ENCODE measurements at places on chromosomes 3 and 15.

GRCh38 chr15:70339571-70340493, 242.1 kb upstream of the TLE3 start:
- DNase-seq = no peak

DNA sequence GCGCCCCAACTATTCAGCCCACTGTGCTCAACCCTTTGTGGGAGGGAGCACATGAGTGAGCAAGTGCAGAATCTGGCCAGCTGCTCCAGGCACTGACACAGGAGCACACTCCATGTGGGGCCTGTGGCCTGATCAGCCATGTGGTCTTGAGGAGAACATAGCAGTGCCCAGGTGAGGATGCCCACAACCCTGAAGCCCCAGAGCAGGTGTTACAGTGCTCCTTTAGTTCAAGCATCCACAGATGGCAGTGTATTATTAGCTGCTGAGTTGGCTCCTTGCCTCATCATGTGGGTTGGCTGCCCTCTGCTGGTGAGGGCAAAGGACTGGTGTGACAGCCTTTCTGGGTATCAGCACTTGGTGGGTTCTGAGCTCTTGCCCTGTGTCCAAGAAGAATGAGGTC, 1588.2 kb downstream of the SI start:
- DNase-seq = no peak

DNA sequence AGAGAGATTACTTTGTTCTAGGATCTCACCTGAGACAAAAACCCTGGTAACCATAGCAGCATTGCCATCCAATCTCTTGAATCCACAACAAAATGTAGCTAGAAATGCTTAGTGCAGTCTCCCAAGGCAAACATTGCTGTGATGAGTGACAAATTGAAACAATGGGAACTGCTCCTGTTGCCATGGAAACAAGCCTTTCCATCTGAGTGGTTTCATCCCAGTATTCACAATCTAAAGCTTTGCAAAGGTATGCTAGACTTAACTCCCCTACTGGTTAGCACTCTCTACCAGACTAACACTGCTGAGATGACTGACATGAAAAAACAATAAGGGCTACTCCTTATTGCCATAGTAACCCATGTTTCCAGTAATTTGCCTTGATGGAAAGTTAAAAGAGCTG, 172.6 kb upstream of the CNTN3 start:
- no peak for DNase-seq

GRCh38 chr3:123155471-123156011, 46.2 kb upstream of the SEC22A start:
- DNase-seq = no peak

DNA sequence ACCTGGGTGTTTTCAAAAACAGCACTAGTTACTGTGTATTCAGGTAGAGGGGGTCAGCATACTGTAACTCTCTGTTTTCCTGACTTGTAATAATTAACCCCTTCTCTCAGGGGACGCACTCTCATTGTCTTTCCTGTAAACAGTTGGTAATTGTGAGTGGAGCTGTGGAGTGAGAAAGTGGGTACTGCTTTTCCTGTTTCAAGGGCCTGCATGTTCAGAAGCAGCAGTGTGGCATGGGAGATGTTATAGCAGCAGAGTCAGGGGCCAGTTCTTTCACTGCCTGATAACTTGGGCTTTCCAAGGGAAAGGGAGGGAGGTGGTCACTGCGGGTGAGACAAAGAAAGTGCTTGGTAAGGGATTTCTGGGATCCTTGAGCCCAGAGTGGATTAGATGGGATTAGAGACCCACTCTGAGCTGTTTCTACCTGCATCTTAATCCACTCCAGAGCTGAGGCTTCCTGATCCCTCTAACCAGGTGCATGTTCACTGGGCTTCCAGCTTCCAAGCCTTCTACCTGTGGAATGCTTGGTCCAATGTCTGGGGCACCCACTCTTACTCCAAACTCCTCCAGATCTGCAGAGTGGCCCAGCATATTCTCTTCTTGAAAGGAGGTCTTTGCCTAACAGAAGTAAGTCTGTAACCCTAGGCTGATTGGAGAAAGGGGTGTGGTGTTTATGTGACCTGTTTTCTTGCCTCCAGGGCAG, 105.2 kb downstream of the RPLP1 start:
- no peak for DNase-seq

GRCh38 chr15:25486051-25486450, 47.2 kb upstream of the UBE3A start:
- no peak for DNase-seq

- no peak for DNase-seq
These were observed 41.4 kb upstream of the IL12A start for GRCh38 chr3:159947220-159947619.

DNA sequence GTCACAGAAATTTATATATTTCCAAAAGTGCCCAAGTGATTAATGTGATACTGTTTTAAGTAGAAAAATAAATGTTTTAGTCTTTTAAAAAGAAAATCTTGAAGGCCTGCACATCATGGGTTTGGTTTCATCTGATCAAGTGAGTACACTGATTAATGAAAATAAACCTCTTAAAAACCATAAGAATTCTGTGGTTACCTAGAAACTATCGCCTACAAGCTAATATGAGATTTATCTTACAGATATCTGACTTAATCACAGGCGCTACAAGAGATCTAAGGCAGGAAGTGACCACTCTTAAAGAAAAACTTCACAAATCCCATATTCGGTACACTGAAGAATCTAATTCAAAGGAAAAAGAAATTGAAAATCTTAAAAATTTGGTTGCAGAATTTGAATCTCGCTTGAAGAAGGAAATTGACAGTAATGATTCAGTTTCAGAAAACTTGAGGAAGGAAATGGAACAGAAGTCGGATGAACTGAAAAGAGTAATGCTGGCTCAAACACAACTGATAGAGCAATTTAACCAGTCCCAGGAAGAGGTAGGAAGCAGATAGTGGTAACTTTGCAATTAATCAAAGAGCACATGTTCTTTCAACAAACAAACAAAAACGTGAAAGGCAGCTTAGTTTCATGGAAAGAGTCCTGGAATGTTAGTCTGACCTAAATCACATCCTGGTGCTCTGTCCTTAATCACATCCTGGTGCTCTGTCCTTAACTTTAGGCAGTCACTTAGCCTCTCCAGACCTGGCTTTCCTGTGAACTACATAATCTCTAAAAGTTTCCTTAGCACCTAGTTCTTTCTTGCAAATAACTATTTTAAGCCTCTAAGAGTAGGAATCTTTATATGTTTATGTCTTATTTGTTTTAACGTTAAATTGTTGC, 131.8 kb downstream of the CCNL1 start:
- DNase-seq = no peak

GRCh38 chr15:67931861-67932260, 92.0 kb upstream of the RNU6-1 start:
- DNase-seq = no peak

- no peak for DNase-seq
These were observed 53.6 kb upstream of the DCLK3 start for GRCh38 chr3:36817806-36818533.

DNA sequence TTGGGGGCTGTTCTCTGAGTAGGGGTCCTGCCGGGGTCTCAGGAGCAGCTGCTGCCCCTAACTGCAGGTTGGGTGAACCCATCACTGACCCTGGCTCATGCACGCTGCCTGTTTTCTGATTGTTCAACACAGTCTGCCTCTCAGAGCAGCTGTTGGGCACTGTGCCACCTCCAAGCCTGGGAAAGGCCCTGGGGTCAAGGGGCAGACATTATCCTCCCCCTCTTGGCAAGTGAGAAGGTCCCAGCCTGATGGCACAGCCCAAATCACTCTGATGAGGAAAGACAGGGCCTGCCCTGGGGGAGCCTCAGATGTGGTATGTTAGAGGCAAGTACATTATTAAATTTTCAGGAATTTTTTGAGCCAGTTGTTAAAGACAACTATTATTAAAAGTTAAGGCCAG, 14.1 kb upstream of the GNAT1 start:
- no peak for DNase-seq

- no peak for DNase-seq
These were observed 58.4 kb upstream of the HRH1 start for GRCh38 chr3:11095932-11096265.

- no peak for DNase-seq
These were observed 126.0 kb upstream of the ANKRD28 start for GRCh38 chr3:15923640-15924405.

DNA sequence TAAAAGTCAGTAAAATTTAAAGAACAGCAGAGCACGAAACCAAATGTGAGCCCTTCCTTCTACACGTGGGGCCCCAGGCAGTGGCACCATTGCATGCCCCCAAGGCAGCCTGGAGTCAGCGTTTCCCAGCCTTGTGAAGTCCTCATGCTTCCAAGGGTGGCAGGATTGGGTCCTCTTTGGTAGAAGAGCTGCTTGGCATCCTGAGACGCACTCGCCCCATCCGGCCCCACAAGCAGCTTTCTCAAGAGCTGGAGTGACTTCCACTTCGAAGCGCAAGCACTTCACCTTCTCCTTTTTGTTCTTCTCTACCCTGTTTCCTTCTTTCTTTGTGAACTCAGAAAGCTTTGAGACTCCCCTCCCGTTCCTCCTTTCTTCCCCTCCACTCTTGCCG, 34.7 kb downstream of the ZNF710 start:
- no peak for DNase-seq

DNA sequence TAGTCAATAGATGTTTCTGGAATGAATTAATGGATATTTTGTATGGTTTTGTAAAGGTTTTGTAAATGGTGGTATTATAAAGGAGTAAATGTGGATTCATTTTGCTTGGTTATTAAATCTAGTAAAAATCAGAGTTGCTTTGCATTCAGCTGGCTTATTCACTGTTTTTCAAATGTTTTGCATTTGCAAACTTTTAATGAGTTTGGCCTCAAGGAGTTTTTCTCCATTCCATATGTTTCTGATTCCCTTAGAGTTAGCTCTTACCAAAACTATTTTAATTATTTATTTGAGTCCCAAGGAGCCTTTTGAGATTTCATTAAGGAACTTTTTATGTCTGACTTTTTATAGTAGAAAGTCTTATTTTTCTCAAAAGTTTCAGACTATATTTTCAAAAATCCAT, 992.2 kb downstream of the DIPK2A start:
- no peak for DNase-seq

DNA sequence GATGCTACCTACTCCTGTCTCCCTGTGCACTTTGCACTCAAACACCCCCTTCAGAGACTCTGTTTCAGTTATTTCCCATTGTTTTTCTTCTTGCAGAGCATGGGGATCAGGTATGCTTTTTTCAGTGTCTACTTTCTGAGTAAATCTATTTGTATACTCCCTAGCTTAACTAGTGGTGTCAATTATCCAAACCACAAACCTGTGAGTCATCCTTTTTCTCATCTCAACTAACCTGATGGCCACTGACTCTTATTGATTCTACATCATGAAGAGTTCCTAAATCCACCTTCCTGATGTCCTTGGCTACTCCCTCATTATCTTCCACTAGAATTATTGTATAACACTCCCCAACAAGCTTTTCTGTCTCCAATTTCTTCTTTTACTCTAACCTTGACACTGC, 68.0 kb downstream of the DIPK2A start:
- DNase-seq = no peak

- DNase-seq = no peak
These were observed 85.6 kb downstream of the CPN2 start for GRCh38 chr3:194265505-194265892.

DNA sequence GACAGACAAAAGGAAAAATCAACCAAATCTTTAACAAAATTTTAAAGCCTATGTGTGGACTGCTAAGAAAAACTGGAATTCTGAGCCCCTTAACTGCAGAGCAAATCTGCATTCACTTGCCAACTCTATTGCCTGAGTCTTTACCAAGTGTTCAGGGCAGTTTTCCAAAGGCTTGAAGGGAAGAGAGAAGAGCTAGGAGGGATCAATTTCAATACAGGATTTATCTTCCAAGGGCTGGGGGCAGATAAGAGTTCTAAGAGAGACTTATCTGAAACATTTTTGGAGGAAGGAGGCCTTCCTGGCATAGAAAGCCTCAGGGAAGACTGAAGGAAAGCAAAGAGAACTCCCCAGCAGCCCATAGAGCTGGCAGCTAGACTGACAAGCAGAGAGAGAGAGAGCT, 31.4 kb upstream of the LSAMP start:
- DNase-seq = no peak

GRCh38 chr15:35663956-35664355, 118.0 kb upstream of the DPH6 start:
- DNase-seq = no peak

GRCh38 chr3:11145888-11146287, 8.4 kb upstream of the HRH1 start:
- DNase-seq = no peak

DNA sequence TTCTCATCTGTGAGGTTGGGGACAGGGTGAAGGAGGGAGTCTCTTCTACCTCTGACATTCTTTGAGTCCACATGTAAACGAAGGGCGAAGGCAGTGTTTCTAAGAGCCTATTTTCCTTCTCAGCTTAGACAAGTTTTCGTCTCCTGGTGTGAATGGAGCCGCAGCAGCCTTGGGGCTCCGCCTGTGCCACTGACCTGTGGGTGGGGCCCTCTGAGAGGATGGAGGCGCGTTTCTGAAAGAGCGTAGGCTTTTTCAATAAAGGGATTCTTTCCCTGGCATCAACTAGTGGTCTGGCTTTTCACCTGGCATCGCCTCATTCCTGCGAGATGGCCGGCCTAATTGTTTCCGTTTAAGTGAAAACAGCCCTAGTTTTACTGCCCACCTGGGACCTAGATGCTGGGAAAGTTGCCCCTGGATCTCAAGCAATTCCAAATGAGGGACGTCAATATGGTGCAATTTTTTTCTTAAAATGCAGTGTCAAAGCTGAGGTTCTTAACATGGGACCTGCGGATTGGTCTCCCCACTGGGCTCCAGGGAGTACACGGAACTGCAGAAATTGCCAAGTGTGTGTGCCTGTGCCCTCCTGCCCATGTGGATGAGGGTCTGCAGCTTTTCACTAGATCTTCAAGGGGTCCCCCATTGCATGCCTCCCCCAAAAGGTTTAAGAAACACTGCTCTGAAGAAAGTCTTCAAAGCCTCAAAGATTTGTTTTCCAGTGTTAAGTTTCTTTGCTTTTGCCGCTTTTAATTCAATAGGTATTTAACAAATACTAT, 958 bp downstream of the GLDN start:
- no peak for DNase-seq

GRCh38 chr3:31732548-31732947, 199.8 kb downstream of the STT3B start:
- DNase-seq = no peak

DNA sequence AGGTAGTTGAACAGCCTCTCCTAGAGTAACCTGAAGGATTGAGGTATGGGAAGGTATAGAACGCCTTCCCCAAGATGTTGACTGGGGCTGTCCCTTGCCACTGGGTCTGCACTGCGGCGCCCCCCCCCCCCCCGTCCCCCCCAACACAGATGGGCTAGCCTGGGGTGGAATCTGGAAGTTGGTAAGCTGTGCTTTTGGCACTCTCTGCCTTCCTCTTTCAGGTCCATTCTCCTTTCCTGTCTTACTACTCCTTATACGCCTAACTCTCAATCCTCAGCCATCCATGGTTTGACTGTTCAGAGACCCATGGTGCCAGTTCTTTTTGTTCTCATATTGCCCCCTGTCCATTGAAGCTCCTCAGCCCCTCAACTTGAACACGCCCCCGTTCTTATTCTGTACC, 42.8 kb downstream of the MAP2K1 start:
- no peak for DNase-seq

DNA sequence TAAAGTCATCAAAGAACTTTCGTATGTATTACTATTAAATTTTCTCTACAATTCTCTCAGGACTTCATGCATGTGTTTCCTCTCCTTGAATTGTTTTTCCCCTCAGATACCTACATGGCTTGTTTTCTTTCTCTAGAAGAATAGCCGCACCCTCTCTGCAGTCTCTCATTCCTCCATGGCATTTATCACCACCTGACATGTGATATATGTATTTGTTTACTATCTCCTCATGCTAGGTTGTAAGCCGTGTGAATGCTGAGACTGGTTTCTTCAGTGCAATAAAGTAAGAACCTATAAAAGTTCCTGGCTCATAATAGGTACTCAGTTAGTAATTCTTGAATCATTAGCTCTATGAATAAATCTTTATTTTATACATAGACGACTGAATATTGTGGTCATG, 149.2 kb downstream of the CNTN4 start:
- no peak for DNase-seq

All from stimulated activated CD8-positive, alpha-beta memory T cell treated with anti-CD3 and anti-CD28 coated beads, Interleukin-15, amount 100 ng/mL, for 24 hours (primary cell).